ENCODE measurements at places on chromosomes 4 and X.
A peak's percentile ranks its signal among the peaks of the same experiment; 100 is the strongest.

DNA sequence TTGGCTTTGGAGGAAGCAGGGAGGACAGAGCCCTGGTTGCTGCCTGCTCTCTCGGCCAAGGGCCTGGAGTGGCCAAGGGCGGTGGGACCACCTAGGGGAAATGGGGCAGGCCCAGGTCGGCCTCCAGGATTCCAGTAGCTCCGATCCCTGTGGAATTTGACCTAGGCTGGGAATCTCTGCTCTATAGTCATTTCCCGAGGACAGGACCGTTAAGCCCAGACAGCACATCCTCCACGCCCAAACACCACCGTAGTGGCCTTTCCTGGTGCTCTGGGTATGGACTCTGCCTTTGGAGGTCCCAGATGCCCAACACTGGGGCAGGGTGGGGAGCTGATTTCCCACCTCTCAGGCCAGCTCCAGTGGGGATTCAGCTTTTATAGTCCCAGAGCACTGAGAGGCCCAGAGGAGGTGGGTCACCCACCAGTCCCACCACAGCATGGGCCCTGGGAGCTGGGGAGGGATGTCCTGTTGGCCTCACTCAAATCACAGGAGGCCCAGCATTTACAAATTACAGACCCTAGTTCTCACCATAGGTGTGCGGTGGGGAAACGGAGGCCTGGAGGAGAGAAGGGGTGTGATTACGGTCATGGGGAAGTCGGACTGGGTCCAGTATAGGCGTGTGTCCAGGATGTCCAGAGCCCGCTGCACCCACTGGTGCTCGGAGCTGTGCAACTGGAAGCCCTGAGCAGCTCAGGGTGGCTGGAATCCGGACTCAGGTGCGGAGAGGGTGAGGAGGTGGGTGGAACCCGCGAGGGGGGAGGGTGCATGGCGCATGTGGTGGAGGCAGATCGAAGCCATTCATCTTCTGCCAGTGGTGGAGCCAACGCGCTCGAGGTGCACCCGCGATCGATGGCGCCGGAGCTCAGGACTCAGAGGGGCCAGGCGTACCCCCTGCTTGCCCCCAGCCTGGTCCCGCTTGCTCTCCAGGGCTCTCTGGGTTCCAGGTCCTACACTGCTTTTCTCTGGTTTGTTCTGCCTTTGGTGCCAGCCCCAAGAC, 7.7 kb downstream of the HMX1 start:
- no peak for DNase-seq

DNA sequence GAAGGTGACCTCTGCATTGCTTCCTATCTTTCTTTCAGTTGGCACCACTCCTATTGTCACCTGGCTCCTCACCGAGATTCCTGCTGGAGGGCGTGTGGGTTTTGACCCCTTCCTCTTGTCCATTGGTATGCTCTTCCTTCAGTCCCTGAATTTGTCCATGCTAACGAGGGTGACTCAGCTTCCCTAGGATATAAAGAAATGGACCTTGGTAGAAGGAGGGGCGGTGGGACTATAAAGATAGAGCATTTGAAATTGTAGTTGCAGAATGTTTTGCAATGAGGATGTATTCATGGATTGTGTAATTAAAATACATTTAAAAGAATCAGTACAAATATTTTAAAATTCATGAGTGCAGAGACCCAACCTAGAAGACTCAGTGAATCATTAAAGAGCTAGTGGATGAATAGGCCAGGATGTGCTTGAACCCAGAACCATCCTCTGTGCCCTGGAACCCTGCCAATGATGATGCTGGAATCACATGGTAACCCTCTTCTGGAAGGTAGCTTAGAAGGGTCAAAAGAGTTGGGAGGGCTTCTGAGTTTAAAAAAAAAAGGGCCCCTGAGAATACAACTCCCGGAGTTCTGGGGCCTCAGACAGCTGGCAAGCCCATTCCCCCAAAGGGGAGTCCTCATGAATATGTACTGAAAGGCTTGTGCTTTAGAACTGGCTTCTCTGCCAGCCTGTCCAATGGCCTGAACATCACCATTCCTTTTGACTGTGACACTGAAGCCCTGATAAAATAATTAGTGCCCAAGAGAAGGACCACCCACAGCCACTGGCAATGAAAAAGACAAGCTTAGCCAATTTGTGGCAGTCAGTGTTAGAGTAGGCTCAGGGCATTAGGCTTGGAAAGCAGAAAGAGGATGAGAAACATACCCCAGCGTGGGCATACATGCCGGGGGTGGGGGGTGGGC, 8.0 kb downstream of the XPNPEP2 start:
- DNase-seq, result no peak

GRCh38 chr4:174062831-174063230, 220.6 kb downstream of the FBXO8 start:
- DNase-seq, result no peak

DNA sequence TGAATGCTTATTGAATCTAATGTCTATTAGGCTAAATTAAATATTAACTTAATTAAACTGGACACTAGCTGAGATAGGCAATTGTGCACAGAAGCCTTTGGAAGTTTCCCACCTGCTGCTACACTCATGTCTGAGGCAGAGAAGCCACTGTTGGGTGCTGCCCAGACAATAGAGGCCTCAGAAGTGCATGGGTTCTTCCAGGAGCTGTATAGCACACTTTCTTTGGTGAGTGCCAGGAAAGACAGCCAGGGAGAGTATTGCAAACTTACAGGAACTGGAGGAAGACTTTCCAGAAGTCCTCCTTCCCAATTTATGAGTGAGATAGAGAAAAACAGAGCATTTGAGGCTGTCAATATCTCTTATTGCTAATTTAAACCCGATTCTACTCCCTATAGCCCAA, 89.9 kb downstream of the GPAT3 start:
- no peak for DNase-seq

- no peak for DNase-seq
Observed at GRCh38 chr4:76342803-76343202, 36.3 kb downstream of the STBD1 start.

- DNase-seq, result no peak
Observed at GRCh38 chr4:153511104-153511503, 44.9 kb downstream of the TMEM131L start.

GRCh38 chr4:186684220-186684619, 39.4 kb downstream of the FAT1 start:
- DNase-seq, result no peak

DNA sequence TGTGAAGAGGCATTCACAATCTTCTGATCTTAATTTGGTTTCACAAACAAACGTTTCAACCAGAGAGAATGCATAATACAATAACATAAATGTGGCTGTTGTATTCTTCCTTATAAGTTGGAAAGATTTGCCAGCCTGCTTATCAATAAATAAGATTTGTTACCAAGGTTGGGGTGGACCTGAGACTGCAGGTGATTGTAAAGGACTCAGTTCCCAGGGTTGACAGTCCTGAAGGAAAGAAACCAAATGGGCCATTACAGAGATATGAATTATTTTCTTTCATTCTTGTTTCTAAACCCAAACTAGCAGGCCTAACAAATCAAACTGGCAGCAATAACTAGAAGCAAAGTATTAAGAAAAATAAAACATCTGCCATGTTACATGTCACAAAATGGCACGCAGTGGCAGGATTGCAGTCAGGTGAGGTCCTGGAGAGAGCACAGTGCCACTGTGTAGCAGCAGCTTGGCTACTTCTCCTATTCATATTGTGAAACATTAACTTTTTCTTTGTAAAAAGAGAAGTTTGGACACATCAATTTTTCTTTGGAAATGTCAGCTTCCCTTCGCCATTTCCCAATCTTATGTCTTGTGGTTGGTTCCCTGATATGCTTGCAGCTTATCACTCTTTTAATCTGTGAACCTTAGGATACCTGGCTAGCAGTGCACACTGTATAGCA, 133.8 kb upstream of the EMCN start:
- no peak for DNase-seq

GRCh38 chr4:48329193-48329592, 12.1 kb upstream of the SLAIN2 start:
- no peak for DNase-seq

- DNase-seq, result no peak
Observed at GRCh38 chrX:6777238-6778002, 242.5 kb upstream of the VCX3A start.

- DNase-seq, result no peak
Observed at GRCh38 chr4:8765631-8766590, 105.7 kb downstream of the HMX1 start.

DNA sequence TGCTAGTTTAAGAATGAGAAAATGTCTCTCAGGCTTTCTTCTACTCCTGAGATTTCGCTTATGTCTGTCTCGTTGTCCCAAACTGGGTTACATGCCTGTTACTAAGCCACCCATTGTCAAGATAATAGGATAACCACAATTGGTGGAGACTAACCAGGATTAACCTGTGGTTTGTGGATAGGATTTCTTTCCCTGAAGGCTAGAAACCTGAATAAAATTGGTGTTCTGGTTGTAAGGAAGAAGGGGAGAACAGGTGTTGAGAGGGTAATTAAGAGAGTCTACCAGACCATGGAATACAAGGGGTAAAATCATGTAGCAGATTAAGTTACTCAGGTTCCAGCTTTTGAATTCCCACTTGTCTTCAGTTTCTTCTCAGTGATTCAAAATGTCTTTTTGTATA, 225.4 kb downstream of the CPE start:
- no peak for DNase-seq

GRCh38 chrX:124030520-124030919, 69.0 kb downstream of the STAG2 start:
- no peak for DNase-seq

DNA sequence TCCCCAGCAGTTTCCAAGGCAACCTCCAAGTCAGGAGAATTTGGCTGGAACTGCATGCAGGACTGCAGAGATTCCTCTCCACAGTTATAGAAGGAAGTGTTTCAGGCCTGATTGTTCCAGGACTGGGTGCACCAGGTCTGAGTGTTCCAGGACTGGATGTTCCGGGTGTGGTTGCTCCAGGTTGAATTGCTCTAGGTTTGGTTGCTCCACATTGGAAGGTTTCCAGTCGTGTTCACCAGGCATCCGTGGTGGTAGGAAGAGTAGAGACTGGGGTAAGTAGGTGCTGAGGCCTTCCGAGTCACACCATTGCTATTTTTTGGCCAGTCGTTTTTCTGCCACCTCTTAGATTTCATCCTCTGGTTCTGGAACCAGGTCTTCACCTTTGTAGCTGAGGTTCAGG, 105.4 kb downstream of the MSN start:
- DNase-seq, result no peak

- DNase-seq, result no peak
Observed at GRCh38 chr4:147733716-147734344, 1.9 kb downstream of the ARHGAP10 start.

DNA sequence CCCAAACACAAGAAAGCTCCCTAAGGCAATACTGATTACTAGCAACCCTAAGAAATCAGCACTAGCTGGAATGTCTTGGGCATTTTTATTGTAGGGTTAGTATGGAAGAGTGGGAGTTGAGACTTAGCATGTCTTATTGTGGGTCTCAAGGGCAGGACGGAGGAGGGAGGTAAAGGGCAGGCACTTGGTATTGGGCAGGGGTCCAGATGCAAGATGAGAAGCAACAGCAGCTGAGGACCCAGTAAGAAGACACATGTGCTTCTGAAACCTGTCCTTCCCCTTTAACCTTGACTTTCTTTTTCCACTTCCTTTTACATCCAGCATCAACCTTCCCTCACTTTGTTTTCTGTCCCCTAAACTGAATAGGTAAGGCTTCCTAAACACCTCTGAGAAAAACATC, 37.4 kb downstream of the LARP7 start:
- DNase-seq, result no peak

DNA sequence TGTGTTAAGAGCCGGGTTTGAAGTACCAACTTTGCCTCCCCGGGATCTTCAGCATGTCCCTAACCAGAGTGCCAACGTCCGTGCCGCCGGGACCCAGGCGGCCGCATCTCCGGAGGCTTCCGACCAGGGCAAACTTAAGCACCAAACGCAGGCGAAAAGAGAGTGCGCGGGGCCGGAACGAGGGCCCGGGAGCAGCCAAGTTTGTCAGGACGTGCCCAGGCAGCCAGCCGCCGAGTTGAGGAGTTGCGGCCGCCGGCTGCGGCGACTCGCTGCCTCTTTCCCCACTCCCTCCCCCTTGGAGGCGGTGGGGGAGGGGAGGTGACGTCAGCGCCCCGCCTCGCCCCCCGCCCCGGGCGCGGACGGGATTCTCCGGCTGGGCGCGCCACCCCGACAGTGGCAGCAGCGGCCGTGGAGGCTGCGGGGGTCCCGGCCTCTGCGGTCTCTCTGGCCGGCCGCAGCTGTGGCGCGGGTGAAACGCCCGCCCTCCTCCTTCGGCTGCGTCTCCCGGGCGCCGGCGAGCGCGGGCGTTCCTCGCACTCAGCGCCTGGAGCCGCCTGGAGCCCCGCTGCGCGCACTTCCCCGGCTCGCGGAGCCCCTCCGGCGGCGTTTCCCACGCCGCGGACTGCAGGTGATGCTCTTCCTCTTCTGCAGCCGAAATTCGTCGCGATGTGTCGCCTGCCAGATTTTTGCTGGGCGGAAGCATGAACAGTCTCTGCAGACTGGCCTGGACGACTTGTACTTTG, 2.9 kb upstream of the FAT1 start:
- DNase-seq, result peak; percentile 93

- no peak for DNase-seq
Observed at GRCh38 chr4:25926462-25926861, 12.4 kb downstream of the SMIM20 start.

DNA sequence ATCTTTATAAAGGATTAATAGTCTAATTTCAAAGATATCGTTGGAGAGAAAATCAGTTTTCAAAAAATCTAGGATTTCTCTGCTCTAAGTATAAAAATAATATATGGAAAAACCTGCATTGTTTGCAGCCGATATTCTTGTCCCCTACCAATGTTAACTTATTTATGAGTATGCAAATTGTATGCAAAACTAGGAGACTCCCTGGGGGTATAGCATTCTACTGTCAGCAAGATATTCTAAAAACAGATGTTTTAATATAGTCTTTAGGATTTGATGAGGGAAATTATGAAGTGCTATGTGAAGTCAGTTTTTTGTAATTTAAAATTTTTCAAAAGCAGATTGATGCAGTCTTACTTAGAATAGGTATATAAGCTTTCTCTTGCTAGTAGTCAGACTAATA, 40.9 kb downstream of the GK2 start:
- no peak for DNase-seq

DNA sequence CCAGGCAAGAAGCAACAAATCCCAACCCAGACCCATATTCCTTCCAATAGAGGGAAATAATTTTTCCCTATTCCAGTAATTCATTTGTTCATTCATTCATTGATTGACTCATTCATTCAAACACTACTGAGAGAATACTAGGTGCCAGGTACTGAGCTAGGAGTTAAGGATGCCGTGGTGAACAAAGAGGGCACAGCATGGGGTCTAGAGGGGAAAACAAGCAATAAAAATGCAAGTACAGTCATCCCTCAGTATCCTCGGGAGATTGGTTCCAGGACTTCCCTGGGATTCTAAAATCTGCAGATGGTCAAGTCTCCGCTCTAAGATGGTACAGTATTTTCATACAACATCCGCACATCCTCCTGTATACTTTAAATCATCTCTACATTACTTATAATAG, 18.7 kb downstream of the RASGEF1B start:
- DNase-seq, result no peak

GRCh38 chr4:158229768-158230167, 19.5 kb downstream of the TMEM144 start:
- DNase-seq, result no peak

- DNase-seq, result no peak
Observed at GRCh38 chrX:54931107-54931506, 10.5 kb downstream of the TRO start.
